ENCODE measurements at places on chromosomes 7 and 10. TPM values are rescaled to one million over a fixed set of nuclear protein-coding genes. Genes with fewer than 3 reads are reported as not detected.

DNA sequence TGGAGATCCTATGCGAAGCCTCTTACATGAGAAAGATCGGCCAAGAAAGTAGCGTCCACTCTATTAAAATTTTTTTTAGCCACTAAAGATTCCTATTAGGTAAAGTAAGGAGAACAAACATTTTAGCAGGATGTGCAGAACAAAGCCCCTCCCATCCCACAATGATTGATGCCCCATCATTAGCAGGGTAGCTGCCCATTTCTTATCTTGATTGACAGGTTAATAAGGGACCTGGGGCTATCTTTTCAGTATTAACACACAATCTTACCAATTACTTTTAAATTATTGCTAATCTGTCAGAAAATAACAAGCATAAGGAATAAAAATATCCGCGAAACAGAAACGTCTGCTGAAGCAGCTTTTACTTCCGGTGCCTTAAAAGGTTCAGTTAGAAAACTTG lies 5.1 kb downstream of the FZD8 start:
- no peak for DNase-seq

The METTL27 gene
- 6.2 TPM for total RNA-seq

- no peak for DNase-seq
Observed at GRCh38 chr10:6988654-6989053, 408.6 kb upstream of the PRKCQ start.

DNA sequence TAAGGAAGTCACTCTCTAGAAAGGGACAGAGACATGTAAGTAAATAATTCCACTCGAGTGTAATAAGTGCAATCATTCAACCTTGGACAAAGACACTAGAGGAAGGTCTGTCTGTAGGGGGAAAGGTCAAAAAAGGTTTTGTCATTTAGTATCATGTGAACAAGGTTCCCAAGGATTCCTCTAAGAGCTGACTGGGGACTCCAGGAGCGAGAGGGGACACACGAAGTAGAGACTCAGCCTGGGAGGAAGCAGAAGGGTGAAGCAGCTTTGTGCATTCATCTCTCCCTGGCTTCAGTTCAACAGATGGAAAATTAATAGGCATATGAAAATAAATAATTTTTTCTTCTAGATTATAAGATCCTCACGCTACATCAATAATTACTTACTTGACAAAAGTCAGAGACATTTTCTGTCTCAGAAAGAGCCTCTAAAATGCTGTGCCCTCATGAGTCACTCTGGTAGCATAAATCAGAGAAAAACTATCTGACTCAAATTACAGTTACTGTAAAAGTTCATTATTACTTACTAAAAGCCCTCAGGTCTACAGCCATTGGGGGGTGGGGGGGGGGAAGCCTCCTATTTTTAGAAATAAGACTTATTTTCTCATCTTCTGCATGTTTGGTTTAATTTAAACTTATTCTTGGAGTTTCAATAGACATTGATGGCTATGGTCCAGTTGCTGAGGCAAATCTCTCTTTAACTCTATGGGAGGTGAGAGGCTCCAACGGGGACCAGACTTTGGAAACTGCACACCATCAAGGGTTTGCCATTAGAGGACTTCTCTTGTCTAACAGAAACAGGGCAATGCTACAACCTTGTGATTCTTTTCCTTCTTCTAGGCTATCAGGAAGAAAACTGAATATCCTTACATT lies 275.1 kb upstream of the KLF14 start:
- no peak for DNase-seq

- no peak for DNase-seq
Observed at GRCh38 chr10:48231178-48231577, 43.3 kb downstream of the FRMPD2 start.

The LLCFC1 gene
- total RNA-seq, result not detected

DNA sequence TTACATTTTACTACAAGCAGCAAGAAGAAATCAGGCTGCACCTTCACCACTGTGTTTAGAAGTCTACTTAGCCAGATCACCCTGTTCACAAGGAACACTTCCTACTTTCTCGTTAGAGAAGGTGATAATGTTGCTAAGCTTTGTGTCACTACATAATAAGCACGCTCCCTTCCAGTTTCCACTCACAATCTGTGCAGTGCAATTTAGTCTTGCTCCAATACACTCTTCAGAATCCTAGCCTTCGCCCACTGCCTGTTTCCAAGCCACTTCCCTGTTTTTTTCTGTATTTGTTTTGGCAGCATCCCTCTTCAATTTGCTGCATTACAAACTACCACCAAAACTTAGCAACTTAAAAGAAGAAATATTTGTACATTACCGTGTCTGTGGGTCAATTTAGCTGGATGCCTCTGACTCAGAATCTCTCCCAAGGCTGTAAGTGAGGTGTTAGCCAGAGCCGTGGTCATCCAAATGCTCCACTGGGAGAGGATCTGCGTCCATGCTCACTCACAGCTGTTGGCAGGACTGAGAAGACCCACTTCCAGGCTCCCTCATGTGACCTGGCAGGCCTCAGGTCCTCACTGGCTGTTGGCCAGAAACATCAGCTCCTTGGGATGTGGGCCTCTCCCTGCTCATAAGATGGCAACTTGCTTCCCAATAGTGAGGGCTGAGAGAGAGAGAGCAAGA lies 110.4 kb downstream of the PON1 start:
- DNase-seq, result peak; percentile 86
